Anterior cingulate cortex (tissue), 58 donors: ENCODE measurements at places on chromosomes 12 and 14.

GRCh38 chr12:120956579-120957300 is 21.6 kb upstream of the HNF1A start:
- no peak for DNase-seq

DNA sequence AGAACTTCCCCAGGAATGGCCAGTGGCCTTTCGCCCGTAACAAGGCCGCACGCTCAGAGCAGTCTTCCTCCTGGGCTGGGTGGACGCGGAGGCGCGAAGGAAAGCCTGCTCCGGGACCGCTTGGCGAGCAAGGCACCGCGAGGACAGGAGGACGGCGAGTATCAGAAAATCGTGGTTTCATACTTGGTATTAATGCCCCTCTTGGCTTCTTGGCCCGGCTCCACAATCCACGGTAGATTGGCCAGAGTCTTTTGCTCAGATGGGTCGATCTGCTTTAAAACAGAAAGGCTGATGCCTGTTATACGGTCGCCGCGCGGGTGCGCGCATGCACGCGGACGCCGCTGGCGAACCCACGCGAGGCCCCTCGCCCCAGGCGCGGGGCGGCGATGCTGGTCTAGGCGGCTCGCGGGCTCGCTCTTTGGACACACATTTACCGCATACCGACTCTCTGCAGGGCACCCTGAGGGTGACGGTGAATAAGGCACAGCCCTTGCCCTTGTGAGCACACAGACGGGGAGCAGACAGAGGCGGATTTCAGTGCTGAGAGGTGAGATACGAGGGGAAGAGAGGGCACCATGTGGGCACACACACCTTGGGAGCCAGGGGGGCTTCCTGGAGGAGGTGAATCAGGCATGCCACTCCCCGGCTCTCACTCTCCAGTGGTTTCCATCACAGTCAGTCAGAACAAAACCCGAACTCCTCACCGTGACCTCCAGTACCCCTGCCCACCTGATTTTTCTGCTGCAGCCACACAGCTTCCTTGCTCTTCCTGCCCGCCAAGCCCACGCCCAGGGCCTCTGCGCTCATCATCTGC is 100.7 kb downstream of the APAF1 start:
- DNase-seq: no peak

- DNase-seq: no peak
Measured at GRCh38 chr12:27610374-27610773, 85.9 kb upstream of the REP15 start.

DNA sequence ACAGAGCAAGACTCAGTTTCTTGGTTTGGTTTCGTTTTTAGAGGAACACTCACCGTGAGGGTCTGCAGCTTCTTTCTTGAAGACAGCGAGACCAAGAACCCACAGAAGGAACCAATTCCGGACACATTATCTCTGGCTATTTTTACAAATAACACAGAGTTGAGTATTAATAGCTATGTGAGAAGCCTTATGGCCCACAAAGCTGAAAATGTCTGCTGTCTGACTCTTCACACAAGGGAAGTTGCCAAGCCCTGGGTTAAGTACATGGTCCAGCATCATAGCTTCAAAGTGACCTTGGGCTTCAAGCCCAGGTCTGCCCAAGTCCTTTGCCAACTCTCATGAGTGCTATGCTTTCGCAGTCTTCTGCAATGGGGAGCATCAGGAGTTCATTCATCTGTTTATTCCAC is 2.6 kb upstream of the LGMN start:
- no peak for DNase-seq

DNA sequence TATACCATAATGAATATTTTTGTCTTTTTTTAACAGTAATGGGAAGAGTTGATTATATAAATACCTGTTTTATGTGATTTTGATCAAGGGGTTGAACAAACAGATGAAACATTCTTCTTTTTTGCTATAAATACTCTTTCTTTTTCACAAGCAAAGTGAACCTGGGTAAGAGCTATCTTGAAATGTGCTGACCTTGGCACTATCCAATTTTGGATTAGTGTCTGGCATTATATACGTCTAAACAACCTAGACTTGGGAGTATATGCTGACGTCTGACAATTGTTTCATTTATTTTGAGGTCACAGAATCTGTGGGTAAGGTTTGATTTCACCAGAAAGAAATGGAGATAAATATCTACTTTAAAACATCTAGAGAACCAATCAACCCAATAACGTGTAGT is 716.0 kb upstream of the STXBP6 start:
- no peak for DNase-seq

DNA sequence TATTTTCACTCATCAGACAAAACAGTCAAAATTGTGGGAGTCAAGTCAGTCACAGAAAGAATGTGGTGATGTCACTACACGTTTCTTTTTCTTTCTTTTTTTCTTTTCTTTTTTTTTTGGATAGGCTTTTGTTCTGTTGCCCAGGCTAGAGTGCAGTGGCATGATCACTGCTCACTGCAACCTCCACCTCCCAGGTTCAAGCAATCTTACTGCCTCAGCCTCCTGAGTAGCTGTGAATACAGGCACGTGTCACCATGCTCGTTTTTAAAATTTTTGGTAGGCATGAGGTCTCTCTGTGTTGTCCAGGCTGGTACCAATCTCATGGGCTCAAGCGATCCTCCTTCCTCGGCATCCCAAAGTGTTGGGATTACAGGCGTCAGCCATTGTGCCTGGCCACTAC is 2.3 kb downstream of the CLECL1 start:
- DNase-seq: no peak

DNA sequence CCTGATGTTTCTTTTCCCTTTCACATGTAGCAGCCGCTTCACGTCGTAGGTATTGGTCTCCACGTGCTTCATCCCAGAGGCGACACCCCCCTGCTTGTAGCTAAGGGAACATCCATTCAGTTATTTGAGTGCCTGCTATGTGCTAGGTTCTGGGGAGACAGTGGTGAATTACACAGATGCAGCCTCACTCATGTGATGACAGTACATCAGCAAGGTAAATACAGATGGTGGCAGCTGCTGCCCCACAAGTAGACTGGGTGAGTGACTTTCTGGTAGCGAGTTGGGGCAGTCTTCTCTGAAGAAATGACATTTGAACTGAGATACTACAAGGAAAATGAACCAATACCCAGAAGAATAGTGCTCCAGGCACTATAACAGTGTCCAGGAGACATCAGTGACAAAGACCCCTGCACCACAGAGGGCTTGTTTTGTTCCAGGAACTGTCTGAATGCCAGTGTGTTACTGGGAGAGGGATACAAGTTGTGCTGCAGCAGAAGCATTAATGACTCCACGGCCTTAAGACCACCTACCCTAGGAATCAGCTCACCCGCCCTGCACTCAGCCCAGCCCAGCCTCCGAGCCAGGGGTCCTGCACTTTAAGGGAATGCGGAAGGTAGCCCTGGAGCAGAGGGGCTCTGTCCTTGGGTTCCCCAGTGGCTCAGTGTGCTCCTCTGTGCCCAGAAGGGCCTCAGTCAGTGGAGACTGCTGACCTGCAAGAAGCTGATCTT is 7.3 kb downstream of the AVIL start:
- DNase-seq: no peak

GRCh38 chr12:115382681-115383080 is 698.7 kb upstream of the TBX3 start:
- no peak for DNase-seq

DNA sequence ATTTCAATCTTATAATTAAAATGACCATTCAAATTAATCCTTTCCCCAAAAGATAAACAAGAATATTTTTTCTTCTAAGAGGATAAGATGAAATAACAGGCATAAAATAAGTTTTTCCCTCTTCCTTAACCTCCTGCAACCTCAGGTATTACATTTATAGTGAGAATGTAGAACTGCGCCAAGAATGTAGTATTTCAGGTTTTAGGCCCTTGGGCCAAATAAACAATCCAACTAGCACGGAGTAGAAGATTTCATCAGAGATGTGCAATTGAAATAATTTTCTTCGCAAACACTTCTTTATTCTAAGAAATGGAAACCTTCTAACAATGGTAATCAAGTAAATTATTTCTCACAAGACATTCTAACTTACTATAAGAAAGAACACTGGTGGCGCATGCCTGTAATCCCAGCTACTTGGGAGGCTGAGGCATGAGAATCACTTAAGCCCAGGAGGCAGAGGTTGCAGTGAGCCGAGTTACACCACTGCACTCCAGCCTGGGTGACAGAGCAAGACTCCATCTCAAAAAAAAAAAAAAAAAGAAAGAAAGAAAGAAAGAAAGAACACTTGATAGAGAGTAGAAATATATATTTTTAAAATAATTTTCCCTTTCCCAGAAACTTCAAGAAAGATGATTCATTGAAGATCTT is 100.8 kb downstream of the TAOK3 start:
- no peak for DNase-seq

- DNase-seq: peak; percentile 82
Measured at GRCh38 chr12:6914246-6914946, at the start of gene ENO2. Gene ENO2, plus strand, starts transcription at chr12:6914580. Its CDS starts 1,253 bp downstream, at chr12:6915833.

DNA sequence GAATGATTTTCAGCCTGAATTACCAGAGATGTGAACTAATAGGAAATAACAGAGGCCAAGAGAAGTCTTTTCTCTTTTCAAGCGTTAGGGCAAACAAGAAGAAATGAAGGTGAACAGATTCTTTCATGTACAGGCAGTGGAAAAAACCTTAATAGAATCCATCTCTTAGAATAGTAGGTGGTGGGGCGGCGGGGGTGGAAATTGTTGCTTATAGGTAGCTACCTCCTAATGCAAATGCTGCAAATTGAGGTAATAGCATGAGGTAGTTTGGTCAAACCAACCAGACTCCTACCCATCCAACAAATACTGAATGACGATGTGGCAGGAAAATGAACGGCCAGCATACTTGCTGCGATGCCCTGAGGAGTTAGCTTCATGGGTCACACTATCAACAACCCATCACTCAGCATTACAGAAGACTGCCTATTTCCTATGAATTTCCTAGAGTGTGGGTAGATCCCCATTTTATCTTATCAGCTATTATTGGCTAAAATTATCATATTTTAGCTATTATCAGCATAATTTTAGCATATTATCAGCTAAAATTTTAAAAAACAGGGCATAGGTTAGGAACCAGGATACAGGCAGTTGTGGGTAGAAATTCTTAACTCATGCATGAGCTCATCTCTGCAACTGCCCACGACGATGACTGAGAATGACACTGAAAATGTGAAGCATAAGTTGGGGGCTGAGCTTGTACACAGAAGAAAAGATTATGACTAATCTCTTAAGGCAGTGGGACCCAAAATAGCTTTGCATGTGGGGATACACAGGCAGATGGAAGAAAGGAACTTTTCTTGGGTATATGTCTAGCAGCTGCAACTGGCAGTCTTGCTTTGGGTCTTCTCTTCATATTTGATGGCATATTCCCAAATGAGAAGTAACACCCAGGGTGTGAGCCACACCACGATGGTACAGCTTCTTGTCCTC is 68.7 kb downstream of the NIN start:
- DNase-seq: peak; percentile 32

DNA sequence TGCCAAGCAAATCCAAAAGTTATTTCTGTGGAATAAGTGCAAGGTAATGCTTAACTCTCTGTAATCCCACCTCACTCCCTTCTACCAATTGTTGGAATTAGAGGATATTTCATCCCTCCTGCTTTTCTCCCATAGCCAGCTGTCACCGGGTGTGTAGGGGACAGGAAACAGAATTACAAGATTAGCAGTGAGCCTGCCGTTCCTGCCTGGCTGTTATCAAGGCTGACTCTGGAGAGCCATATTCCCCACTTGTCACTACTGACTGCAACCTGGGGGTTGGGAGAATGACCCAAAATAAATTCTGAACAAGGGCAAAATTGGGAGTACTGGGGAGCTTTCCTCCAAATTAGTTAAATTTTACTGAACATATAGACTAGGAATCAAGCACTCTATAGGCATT is 24.8 kb downstream of the TBX5 start:
- no peak for DNase-seq

DNA sequence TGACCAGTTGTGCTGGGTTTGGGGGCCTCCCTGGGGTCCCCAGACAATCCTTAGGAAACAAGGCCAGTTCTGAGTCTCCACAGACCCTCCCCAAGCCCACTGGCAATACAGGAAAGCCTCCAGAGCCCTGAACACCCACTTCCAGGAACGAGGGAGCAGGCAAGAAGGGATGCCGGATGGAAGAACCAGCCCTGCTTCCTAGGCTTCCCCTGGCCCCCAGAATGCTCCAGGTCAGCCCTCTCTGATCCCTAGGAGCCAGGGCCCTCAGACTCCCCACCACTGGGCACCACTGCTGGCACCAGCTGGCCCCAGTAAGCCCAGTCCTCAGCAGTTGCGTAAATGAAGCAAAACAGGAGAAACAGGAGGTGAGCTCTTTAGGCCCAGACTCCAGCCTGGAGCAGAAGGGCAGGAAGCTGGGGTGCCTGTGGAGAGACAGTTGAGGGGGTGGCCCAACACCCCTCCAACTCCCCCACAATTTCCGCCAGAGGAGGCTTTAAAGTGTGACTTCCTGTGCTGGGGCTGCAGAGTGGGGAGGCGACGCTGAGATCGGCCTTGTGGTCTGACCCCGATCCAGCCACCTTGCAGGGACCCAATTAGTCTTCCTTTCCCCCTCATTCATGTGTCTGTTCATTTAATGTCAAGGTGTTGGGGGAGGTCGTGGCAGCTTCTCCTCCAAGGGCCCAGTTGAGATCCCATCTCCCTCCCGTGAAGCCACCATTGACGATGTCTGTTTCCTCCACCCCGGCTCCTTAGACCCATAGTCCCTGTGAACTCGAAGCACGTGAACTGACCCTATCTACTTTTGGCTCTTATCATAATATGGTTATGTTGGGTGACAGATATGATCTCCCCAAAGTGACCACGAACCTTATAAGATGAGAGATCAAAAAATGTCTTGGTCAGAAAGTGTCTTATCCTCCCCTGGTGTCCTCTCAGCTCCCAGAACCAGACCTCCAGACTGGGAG is 4.7 kb downstream of the TNFRSF1A start:
- DNase-seq: no peak

DNA sequence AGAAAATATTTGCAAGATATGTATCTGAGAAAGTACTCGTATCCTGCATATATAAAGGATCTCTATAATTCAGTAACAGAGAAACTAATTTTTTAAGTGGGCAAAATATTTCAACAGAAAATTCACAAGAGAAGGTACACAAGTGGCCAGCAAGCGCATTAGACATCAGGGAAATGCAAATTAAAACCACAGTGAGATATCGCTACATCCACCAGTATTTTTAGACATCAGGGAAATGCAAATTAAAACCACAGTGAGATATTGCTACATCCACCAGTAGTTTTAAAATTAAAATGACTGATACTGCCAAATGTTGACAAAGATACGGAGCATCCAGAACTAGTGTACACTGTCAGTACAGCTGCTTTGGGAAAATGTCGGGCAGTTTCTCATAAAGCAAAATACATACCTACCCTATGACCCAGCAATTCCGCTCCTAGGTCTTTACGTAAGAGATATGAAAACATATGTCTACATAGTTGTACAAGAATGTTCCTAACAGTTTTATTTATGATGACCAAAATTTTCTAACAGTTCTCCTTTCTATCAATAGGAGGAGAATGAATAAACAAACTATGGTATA is 2.8 kb upstream of the KCNK13 start:
- no peak for DNase-seq

GRCh38 chr12:110849748-110850403 is 3.1 kb downstream of the CCDC63 start:
- no peak for DNase-seq
